ENCODE measurements at places on chromosomes 16 and 17.

GRCh38 chr17:63015824-63016223, 49.8 kb downstream of the TANC2 start:
- no peak for DNase-seq

GRCh38 chr17:56681561-56682266, 88.2 kb downstream of the NOG start:
- no peak for DNase-seq

DNA sequence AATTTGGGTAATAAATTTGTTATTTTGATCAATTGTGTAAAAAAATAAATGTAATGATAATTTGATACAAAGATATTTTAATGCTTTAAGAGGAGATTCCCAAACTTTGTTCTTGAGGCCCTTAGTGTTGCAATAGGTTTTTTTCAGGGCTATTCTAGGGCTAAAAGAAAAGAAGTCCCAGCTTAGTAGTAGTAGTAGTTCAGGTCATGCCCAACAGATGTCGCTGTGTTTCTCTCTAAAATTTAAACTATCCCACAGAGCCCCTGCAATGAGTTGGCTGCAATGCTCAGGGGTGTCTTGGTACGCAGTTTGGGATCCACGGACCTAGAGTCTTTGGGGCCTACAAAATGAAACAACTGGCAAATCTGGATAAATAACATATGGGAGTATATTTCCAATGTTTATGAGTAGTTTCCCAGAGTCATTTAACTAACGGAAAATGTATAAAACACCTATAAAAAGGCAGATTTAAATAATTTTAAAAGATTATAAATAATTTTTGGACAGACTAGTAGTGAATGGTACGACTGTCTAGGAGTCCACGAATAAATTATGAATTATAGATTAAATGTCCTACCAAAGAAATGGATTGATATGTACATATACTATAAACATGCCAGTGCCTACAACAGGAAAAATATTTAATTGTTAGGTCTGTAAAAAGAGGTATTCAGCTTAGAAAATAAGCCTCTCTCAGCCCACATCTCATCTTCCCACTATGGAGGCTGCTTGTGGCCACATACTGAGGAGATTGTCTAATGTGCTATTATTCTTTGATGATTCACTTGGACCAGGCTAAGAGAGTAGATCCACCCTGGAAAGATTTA, 228.5 kb upstream of the PMFBP1 start:
- no peak for DNase-seq

DNA sequence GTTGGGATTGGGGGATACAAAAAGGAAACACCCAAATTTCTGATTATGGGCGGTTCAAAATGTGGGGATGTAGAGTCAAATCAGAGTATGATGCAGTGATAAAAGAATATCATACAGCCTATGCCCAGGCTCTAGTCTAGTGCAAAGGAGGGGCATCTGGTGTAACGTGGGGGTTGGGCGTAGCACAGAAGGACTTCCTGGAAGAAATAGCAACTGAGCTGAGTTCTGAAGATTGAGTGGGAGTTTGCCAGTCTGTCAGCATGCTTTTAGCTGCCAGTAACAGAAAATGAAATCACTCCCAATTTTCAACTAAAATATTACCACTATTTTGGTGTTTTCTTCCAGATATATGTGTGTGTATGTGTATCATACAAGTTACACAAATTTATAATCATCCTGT, 196.9 kb downstream of the SPECC1 start:
- DNase-seq: peak; percentile 18

GRCh38 chr16:84446084-84446483, 58.4 kb downstream of the MEAK7 start:
- no peak for DNase-seq

DNA sequence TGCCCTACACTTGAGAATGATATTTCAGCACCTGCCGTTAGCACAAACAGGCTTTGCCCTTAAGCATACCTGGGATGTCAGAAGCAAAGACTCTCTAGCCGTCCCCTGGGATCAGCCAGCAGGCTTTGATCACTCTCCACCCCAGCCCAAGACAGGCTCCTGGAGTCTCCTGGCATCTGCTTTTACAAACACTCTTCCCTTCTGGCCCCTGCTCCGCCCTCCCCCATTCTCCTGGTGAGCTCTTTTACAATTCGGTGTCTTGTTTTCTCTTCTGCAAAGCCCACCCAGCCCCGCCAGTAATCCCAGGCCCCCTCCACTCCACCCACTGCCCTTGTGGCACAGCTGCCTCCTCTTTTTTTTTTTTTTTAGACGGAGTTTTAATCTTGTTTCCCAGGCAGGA, 50.4 kb downstream of the KATNIP start:
- DNase-seq: no peak

DNA sequence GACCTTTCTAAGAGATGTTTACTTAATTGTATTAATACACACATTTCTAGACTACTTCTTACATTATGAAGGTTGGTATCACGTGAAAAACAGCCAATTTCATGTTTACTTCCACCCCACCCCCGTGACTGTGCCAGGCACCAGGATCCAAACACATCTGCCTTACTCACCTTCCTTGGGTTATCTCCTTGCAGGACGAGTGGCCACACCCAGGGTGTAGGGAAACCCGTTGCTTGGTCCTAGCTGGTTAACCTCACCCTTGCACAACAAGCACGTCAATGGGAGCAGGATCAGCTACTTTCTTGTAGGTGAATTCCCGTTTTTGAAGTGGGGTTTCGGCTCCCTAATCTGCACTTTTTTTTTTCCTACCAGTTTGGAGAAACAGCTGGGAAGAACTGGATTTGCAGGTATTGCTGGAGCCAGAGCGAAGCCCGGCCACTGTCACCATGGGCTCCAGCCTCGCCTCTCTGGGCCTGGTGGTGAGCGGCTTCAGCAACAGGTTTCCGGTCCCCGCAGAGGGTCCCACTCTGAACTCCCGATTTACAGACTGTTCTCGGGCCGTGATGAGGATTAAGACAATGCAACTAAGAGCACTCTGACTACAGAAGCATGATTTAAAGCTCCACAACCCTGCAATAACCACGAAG, 2.1 kb upstream of the UBB start:
- DNase-seq: no peak

DNA sequence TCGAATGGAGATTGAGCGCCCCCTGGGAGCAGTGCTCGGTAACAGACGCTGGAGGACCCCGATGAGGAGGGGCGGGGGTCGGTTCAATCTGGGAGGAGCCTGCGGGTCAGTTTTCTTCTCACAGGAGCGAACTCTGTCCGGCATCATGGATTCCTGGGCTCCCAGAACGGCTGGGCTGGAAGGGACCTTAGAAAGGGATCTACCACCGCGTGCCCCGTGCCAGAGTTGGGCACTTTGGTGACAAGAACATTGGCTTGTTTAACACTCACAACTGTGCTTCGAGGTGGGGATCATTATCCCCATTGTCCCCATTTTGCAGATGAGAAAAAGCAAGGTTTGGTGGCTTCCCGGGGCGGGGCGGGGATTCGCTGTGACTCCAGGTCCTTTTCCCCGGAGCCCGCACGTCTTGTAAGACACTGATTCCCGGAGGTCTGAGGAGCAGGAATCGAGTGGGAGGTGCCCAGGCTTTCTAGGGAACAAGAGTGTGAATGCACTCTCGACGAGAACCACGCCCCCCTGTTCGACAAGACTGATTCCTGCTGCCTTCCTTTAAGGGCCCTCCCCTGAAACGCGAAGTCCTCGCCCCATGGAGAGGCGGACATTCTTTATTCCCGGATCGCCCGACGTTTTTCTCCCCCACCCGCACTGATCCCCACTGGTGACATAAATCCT, 1.5 kb upstream of the FBXL19 start:
- peak; percentile 89 for DNase-seq

- no peak for DNase-seq
These were observed 261.2 kb downstream of the CBLN1 start for GRCh38 chr16:49020436-49020835.

GRCh38 chr16:80480664-80481063, 60.1 kb upstream of the DYNLRB2 start:
- DNase-seq: no peak

GRCh38 chr17:50079334-50080095, 15.6 kb upstream of the PDK2 start:
- no peak for DNase-seq

- DNase-seq: no peak
These were observed 5.5 kb downstream of the SPNS2 start for GRCh38 chr17:4504188-4504587.

- no peak for DNase-seq
These were observed 9.7 kb upstream of the SNF8 start for GRCh38 chr17:48954300-48954755.

- DNase-seq: no peak
These were observed 10.8 kb downstream of the CSNK2A2 start for GRCh38 chr16:58187092-58187491.

- no peak for DNase-seq
These were observed 144.0 kb upstream of the TBX2 start for GRCh38 chr17:61255647-61256046.

GRCh38 chr17:50868602-50869001, 2.4 kb upstream of the TOB1 start:
- DNase-seq: no peak

- DNase-seq: peak; percentile 86
These were observed 6.7 kb downstream of the RHBDF1 start for GRCh38 chr16:65745-66144.

- no peak for DNase-seq
These were observed 2.7 kb downstream of the BCAR1 start for GRCh38 chr16:75248536-75249380.

DNA sequence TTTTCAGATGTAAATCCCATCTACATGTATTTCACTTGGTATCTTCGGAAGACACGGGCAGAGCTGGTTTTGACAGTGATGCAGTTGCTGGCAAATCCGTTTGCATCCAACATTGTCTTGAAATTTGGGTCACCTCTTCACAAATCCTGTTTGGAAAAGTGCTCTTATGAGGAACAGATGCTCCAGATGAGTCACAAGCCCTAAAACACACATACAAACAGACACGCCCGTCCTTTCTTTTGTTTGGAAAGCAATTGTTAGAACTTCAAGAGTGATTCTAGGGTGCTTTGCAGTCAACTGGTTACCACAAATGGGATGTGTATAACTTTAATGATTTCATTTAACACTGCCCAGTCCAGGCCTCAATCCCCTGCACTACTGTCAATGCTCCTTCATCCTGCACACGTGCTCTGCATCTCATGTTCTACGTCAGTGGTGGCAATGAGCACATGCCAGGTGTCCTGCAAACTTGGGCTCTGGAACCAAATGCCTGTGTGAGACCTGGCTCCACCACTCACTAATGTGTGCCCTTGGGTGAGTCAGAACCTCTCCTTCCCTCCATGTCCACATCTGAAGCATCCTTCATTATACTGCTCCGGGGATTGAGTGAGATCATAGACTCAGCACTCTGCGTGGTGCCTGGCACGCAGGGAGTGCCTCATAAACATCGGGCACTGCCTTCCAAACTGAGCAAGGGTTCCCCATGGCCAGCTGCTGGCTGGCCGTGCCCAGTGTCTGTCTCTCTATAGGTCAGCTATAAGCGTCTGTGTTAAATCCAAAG, 19.3 kb upstream of the FOXF1 start:
- DNase-seq: no peak

- DNase-seq: no peak
These were observed 62.4 kb downstream of the CDH11 start for GRCh38 chr16:65059406-65059980.

DNA sequence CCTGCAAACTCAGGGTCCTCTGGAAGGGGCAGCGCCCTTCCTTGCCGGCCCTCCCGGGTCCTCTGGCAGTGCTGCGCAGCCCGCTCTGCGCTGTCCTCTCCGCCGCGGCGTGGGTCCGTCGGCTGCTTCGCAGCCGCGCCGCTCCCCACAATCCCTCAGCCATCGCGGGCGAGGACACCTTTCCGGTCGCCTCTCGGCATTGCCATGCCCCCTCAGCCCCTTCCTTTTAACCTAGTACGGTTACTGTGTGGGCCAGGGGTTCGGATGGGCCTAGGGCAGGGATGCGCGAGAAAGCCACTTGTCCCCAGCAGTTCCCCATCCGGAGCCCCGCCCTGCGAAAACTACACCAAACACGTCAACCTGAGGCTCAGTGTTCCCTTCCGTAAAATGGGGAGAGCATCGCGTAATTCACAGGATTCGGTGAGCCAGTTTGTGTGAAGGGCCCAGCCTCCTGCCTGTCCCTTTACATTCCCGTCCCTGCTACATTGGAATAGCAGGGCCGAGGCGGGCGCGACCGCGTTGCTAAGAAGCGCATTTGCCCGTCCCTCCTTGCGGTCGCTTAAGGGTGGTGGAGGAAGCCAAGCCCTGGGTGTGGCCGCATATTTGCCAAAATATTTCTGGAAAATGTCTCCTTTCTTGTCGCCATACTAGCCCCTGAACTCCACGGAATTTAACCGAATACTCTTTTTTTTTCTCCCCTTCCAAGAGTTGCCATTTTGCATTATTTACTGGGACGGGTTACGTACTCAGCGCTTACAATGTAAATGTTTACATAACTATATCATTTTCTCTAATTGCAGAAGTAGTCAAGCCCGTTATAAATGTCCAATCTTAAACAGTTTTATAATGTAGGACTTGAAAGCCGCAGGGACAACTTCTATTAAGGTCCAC, 13.2 kb downstream of the COPZ2 start:
- DNase-seq: peak; percentile 31

- no peak for DNase-seq
These were observed 99.3 kb downstream of the METRNL start for GRCh38 chr17:83178533-83179304.

DNA sequence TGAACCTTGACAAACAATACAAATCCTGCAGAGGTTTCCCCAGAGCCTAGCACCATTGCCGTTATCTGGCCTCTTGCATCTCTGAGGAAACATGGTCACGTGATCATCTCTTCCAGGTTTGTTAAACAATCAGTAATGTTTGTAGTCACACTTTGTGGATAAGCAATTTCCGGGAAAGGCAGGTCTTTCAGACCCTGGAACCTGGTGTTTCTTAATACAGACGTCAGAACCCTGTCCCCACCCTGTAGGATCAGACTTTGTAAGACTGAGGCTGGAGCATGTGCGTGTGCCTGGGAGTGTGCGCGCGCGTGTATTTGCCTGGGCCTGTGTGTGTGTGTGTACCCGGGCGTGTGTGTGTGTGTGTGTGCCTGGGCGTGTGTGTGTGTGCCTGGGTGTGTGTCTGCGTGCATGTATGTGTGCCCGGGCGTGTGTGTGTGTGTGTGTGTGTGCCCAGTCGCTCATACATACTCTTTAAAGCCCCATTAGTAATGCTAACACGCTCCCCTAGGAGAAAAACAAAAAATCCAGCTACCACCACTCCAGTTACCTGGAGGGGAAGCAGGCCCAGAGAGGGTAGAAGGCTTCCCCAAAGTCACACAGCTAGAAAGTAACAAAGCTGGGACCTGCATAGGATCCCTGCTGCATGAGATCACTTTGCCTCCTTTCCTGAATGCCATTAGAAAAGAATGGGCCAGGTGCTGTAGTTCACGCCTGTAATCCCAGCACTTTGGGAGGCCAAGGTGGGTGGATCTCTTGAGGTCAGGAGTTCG, 5.3 kb downstream of the CTNS start:
- DNase-seq: no peak

- DNase-seq: no peak
These were observed 10.0 kb upstream of the RPL13 start for GRCh38 chr16:89550421-89551007.
